ENCODE measurements at places on chromosomes 3 and 15.

DNA sequence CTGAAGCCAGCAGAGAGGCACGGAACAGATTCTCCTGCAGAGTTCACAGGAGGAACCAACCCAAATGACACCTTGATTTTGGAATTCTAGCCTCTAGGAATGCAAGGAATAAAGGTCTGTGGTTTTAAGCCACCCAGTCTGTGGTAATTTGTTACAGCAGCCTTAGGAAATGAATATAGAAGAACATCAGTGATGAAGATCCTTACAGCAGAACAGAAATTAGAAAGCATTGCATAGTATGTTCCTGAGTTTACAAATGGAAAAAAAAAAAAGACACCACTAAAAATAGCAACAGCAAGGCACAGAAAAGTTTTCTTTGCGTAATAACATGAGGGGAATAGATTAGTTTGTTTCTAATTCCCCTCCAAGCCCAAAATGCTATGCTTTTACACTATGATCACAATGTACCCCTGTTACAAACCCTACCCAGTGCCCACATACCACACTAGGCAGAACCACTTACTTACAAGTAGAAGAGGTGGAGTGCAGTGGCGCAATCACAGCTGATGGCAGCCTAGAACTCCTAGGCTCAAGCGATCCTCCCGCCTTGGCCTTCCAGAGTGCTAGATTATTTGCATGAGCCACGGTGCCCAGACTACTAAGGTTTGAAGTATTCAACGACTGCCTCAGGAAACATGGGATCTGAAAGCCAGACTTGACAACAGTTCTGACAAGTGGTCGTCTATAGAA is 84.3 kb downstream of the SHQ1 start:
- no peak for DNase-seq

DNA sequence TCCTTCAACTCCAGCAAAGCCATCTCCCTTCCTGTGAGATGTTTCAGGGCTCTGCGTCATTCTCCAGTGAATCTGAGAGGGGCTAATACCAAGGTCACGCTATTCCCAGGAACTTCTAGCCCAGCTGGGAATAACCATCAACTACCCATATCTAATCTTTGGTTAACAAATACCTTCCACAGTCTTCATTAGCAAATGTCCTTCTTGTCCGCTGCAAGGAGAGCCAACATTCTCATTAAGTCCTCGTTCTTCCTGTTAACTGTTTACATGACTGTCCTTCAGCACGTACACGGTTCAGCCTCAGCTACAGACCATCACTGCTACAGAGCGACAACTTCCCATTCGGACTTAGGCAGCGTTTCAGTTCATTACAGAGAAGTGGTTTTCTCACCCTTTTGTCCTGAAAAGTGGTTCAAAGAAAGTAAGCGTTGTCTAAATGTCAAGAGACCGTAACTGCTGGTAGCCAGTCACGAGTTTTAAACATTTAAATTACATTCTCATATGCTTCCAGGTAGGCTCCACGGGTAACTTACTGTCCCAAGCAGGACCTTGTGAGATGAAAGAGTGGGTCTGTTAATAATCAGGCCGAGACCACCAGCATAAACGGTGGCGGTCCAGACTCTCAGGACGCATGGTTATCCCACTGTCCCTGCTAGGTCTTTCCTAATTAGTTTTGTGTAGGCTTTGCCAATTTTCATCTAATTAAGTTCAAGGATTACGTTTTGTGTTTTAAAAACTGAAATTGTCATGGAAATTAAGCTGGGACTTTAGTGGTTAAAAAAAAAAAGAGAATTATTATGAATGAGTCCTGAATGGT is 63.8 kb downstream of the CHSY1 start:
- DNase-seq: no peak

DNA sequence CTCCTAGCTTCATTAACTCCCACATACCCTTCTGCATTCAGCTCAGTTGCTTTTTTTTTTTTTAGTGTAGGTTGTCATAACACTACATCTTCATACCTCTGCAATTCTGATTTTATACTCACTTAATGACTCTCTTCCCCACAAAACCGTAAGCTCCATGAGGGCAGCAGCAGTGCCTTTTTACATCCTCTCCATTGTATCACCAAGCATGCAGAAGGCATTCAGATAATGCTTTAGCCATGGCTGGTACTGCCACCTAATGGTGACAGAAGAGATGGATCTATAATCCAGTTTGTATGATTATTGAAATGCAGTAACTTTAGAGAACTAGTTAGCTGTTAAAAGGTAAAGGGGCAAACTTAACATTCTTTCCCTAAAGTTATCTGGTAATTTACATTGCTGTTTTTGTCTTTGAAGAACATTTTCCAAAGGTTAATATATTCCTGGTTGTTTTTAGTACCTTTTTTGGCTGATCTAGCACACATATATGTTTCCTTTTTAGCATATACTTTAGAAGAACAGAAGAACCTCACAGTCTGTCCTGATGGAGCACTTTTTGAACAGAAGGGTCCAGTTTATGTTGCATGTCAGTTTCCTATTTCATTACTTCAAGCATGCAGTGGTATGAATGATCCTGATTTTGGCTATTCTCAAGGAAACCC is 36.8 kb downstream of the ATP1B3 start:
- DNase-seq: no peak

- no peak for DNase-seq
Measured at GRCh38 chr15:83310521-83311456, 26.3 kb upstream of the BNC1 start.

- DNase-seq: no peak
Measured at GRCh38 chr3:65539616-65540015, 499.1 kb downstream of the MAGI1 start.

GRCh38 chr3:122975924-122976293 is 51.7 kb downstream of the SEMA5B start:
- DNase-seq: no peak

Measured in cerebellar nuclear complex (tissue), 1 donor.